CD4-positive, alpha-beta T cell treated with Interleukin-15 for 1 hour (primary cell): ENCODE measurements at places on chromosomes 4 and X.

DNA sequence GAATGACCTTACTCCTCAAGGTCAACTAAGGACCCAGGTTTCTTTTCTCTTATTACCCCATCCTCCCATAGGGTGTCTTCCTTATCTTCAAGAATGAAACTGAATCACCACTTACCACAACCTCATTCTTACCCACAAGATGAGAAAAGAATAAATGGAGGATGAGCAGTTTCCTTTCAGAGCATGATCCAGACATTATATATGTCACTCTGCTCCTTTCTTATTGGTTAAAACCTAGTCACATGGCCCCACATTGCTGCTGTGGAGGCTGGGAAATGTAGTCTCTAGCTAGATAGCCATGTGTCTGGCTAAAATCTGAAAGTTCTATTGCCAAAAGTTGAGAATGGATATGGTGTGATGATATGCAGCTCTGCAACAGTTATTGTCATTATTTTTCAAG lies 62.4 kb upstream of the RAI2 start:
- DNase-seq: no peak

DNA sequence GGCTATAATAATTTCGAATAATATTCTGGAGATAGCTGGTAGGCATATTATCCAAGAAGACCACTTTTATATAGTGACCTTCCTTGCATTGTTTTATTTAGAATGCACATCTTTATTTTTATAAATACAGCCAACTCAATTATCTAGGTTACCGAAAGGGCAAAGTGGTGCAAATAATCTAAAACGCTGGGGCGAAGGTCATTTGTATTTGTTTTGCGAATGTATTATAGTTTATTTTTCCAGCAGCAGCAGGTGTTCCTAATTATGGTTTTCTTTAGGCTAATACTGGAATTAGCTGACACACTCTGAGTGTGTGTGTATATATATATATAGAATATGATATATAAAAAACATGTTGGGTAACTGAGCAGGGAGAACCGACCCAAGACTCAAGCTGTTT lies 48.1 kb upstream of the RAP2C start:
- DNase-seq: no peak

- DNase-seq: peak; percentile 37
Observed at GRCh38 chrX:8783097-8783713, 18.0 kb downstream of the FAM9A start.

GRCh38 chr4:182221987-182222386 lies 21.2 kb upstream of the TENM3 start:
- DNase-seq: no peak

DNA sequence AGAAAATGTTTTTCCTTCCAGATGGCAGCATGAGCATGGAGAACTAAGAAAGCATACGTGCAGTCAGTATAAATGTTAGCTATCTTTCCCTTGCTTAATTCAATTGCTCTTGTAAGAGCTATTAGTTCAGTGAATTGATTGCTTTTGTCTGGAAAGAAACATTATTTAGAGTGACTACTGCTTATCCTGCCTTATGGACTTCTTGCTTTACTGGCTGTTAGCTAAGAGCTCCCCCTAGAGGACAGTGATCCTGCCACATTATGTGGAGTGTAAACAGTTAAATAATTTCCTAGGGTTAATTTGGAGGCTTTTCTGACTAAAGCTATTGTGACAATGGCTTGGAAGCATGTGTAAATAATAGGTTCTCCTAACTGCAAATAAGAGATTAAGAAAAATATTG lies 1402.4 kb downstream of the FAM133A start:
- DNase-seq: no peak

DNA sequence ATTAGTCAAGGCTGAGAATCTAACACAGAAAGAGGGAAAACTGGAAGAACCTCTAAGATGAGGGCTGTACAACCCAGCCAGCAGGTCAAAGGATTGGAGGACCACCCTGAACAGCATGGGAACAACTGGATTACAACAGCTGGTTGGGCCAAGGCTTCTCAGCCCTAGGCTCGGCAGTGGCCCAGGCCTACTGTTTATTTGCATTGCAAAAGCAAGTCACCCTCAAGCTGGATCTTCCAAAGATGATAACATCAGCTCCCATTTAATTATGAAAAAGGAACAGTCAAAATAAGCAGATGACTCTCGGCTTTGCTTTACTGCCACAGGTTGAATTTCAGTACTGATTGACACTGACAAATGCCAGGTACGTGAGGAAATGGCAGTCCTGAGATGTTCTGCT lies 61.8 kb downstream of the GPC3 start:
- no peak for DNase-seq

DNA sequence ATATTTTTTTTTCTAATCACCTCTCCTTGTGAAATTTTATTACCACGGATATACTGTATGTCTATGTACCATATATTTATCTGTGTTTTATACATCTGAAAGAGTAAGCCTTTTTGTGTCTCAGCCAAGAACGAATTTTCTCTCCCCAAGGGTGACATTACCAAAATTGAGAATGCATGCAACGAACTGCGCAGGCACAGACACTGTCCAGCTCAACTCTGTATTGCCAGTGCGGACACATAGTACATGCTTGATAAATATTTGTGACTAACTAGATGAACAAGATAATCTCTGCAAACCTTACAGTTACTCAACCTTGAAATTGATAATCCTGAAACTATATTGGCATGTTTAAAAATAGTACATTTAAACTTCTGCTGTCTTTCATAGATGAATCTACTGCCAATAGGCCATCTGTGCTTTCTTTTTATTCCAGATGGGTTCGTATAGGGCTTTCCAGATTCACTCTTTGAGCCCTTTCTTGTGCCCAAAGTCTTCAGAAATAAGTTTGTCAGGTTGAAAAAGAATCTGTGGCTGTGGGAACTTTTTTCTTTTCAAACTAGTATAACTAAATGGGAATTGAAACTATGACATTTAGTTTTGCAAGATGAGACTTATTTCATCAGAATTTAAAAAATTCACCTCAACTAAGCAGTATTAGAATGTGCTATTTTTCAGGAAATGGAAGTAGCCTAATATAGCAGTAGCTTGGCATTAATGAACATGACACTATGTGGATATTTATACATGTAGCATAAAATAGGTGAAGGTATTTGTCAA lies 38.9 kb downstream of the DTHD1 start:
- DNase-seq: no peak

DNA sequence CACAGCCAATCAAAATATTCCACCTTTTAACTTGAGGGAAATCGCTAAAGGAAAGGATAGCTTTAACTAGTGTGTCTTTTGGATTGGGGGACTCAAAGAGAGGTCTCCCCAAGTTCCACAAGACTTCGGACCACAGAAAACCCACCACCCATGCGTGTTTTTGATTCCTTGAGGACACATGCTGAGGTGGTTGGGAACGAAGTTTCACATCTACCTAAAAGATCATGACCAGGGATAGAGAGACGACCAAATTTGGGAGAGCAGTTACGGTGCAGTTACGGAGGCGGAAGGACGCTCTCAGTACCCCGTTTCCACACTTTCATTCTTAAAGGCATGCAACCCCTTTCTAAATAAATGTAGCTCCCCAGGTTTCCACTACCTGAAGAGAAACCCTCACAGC lies 1.1 kb downstream of the PCYT1B start:
- no peak for DNase-seq

DNA sequence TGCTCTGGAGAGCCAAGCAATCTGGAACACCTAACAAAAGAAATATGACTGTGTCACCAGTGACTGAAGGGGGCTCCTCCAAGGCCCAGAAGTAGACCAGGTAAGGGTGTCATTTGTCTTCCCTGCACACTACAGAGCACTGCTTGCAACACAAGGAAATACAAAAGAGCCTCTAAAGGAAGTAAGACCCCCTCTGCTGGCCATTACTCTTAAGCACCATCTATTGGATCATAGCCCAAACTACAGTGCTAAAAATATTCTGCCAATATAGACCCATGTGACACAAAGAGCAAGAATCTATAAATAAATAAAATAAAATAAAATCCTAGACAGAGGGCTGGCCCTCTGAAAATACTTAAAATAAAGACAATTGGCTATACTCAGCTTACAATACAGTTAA lies 528.7 kb downstream of the TMA16 start:
- no peak for DNase-seq

GRCh38 chr4:163804001-163804400 lies 309.5 kb downstream of the TMA16 start:
- DNase-seq: no peak

GRCh38 chr4:76024065-76024464 lies 768 bp upstream of the CXCL10 start:
- no peak for DNase-seq

DNA sequence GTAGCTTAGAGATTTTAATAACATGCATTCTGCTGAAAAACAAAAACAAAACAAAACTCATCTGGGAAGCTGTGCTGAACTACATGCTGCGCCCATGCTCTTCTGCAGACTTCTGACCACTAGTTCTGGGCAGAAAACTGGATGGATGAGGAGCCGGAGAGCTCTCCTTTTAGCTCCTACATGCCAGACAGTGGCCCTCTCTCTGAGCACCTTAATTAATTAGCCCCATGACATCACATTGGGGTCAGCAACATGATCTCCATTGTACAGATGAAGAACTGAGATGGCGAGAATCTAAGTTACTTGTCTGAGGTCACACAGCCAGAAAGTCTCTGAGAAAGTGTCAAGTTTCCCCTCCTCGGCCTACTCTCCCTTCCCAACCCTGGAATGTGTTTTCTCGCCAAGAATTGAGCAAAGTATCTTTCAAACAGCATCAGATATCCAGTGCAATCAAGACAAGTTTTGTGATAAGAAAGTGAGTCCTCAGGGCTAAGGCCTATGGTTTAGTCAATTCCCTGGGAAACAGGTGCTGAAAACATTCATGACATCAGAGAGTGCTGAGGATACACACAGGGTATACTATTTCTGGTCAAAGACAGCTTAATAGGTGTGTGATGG lies 21.6 kb downstream of the SCD5 start:
- DNase-seq: no peak

- DNase-seq: no peak
Observed at GRCh38 chr4:24482871-24483270, 101.5 kb downstream of the DHX15 start.

DNA sequence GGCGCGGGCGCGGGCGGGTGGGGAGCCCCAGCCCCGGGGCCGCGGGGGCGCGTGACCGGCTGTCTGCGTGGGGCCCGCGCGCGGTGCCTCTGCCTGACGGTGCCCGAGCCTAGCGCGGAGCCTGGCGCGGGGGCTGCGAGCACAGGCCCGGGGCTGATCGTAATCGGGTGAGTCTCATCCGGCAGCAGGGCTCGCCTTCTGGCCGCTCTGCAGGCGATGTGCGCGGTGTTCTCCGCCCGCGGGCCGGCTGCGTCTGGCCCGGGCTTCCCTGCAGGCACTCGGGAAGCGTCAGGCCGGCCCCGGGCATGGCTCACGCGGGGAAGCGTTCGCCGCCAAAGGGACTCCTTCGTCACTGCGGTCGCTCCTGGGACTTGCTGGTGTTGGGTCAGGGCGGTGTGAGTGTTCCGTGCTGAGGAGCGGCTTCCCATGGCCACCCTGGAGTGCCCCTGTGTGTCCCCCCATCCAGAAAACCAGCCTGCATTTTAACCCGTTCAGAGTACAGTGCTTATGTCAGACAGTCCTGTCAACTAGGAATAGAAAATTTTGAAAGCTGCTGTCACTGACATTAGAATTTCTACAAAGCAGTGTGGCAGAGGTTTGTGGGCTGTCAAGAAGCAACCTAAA lies 40.6 kb downstream of the FAM149A start:
- DNase-seq: no peak

GRCh38 chr4:653080-653821 lies 20.8 kb downstream of the ATP5ME start:
- DNase-seq: no peak

DNA sequence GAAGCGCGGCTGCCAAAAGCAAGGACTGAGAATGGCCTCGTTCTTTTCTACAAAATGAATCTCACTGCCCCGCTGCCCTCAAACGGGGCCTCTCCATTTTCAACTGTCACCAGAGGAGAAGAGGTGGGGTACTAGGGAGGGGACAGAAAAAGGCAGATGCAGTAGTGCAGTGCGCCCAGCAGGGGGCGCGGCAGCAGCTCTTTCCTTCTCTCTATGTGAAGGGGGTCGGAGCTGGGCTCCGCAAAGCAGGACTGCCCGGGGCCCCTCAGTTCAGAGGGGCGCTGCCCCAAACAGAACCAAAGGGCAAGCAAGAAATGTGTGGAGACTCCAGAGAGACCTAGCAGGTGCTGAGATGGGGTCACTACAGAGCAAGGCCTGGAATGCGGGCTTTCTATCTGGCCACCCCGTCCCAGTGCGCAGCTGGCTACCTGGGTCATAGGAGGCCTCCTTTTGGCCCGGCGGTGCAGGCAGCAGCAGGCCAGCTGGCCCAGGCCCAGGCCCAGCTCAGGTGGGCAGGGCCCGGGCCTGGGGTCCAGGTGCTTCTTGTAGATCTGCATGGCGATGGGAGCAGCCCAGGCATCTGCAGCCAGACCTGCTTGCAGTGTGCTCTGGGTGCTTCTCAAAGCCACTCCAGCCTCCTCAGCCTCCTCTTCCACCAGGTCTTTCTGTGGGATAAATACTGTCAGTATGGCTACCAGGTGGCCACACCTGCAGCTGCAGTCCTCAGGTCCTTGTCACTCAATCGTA lies 5.9 kb downstream of the IRAK1 start:
- peak; percentile 51 for DNase-seq

DNA sequence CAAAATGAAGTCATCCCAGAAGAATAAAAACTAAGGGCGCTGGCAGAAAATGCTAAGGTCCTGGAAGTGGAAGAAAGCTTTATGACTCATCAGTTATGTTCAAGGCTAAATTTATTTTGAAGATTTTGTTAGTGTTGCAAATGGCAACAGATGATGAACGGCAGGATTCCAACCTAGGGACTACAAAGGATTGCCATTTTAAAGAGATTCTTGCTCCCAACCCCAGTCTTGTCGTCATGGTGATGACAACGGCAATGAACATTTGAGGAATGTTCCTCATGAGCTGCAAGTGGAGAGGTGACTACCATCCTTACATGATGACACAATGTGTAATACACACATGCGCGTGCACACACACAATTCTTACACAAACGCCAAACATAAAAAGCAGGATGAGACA lies 54.4 kb upstream of the FTHL17 start:
- DNase-seq: no peak

- no peak for DNase-seq
Observed at GRCh38 chr4:180695851-180696250, 1547.4 kb upstream of the TENM3 start.

DNA sequence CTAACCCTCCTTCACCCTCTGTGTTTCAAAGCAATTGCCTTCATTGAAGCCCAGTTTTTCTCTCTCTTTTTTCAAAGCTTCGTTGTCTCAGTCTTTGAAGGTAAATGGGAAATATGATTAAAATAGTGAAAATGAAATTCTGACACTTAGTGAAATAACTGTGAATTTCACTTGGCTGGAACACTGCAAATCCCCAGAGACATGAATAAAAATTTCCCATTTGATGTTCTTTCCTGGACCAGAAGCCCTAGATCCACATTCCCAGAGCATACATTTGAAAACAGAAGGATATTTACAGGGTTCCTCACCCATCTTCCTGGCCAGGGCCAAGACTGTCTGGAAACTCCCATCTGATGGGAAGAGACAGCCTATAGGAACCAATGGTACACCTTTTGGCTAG lies 45.0 kb downstream of the SLC2A9 start:
- DNase-seq: no peak
